ENCODE measurements at places on chromosomes 6 and 20. TPM values are rescaled to one million over a fixed set of nuclear protein-coding genes. Genes with fewer than 3 reads are reported as not detected.

Gene HLA-DRB5
- polyA plus RNA-seq, result 6.8 TPM

Gene MAS1
- polyA plus RNA-seq, result 0.06 TPM

Gene BANF2
- polyA plus RNA-seq, result not detected

Gene FAM162B
- polyA plus RNA-seq, result 90.6 TPM

DNA sequence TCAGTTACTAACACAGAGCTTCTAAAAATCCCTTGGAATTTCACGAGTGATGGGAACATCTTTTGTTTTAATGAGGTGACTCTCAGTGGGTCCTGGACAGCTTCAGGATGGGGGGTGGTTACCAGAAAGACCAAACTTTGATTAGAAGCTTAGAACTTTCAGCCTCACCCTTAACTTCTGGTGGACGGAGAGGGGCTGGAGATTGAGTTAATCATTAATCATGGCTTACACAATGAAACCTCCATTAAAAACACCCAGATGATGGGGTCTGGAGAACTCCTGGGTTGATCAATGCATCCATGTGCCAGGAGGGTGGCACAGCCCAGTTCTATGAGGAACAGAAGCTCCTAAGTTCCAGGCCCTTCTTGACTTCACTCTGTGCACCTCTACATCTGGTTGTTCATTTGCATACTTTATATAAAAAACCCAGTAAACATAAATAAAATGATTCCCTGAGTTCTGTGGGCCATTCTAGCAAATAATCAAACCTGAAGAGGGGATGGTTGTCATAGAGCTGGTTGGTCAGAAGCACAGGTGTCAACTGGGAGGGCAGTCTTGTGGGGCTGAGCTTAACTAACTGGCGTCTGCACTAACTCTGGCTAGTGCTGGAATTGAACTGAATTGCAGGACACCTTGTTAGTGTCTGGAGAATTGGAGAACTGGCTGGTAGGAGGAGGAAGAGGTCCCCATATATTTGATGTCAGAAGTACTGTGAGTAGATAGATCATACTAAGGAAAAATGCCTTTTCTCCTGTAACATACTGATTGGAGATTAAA is 10.3 kb downstream of the RMND1 start:
- DNase-seq, result no peak

DNA sequence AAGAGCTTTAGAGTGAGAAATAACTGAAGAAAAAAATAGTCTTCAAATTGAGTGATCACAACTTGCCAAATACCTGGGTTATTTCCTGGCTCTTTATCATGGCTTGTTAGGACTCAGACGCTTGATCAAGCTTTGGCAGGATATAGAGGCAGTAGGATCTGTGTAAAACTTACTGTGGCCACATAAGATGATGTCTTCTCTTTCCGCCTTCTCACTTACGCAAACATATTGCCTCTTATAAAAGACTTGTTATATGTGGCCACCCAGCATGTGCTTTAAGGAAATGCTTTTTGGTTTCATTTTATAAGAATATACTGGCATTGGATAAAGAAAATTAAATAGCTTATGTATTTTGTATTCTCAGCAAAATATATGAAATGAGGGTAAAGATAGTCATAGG is 101.8 kb upstream of the AKIRIN2 start:
- DNase-seq, result no peak

DNA sequence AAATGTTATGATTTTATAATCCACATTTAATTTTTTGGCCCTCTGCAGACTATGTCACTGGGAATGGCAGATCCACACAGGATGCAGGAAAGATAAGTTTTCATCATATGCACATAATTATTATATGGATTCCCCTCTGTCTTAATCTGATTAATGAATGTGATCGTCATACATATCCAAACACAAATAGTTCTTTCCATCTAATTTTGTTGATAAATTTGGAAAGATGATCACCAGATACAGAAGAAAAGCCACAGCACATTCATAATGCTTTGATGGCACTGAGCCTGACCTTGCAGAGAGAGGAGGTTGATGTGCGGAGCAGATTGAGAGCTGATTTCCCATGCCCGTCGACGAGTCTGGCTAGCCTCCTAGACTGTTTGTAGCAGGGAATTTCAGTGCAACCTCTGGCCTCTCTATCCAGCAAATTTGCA is 471.5 kb downstream of the EPM2A start:
- DNase-seq, result no peak

DNA sequence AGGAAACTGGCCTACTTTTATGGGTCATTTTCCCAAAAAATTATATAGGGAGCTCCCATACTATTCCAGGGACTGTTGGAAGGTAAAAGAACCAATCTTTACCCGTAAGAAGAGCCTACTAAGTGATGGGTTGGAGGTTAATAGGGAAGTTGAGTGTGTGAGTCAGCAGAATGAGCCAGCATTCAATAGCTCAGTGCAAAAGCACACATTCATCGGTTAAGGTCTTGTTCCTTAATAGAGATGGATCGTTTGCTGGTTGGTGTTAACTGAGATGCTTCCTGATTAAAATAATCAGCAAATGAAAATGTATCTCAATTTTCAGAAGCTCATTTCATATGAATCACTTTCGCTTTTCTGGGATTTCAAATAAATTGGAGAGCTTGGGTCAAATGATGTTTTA is 115.3 kb upstream of the MRPS10 start:
- DNase-seq, result no peak

- DNase-seq, result no peak
Observed at GRCh38 chr20:3659492-3660261, 3.5 kb downstream of the GFRA4 start.

DNA sequence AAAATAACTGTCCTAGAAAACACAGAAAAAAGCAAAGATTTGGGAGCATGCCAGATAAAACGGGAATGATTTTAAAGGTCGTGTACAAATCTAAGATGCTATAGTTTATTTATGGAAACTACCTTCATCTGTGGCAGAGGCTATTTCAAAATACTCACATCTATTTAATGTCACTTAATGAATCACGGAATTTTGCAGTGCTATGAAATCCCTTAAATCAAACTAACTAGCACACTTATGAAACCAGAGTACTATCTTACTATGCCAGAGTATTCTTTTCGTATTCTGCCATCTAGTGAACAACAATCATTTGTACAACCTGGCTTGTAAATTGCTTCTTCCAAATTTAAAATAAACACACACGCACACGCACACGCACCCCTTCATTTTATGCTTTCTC is 77.9 kb upstream of the BMP5 start:
- DNase-seq, result no peak

- no peak for DNase-seq
Observed at GRCh38 chr6:33985947-33986346, 159.9 kb downstream of the GRM4 start.

DNA sequence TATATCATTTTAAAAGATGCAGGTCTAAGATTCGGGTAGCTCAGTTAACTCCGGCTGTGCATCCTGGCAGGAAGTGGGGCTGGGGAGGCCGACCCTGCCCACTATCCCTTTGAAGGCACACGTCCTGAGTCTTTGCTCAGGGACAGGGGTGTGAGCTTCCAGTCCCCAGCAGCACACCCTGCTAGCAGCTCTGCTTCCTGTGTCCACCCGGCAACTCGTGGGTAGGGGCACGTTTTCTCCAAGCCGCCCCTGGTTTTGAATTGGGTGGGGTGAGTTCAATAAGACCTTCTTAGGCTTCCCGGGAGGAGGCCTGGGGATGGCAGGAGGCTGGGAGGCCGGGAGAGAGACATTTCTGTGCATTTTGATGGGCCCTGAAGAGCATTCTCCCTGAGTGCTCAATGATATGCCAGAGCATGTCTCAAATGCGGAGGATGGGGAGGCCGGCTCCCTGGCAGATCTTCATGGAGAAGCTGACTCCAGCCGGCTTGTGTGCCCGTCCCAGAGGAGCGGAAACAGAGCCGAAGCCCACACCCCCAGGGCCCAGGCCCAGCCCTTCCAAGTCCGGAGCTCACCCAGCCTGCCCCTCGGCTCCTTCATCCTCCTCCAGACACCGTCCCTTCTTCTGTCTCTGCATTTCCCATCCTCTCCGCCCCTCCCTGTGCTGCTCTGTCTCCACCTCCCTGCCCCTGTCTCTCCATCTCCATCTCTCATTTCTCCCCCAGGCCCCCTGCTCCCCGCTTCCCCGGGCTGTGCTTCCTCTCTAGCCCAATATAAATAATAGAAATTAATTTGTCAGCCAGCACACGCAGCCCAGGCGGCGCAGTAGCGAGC is 36.3 kb upstream of the ZFAND3 start:
- DNase-seq, result peak; percentile 36

- DNase-seq, result no peak
Observed at GRCh38 chr20:48659858-48660257, 167.9 kb downstream of the PREX1 start.

DNA sequence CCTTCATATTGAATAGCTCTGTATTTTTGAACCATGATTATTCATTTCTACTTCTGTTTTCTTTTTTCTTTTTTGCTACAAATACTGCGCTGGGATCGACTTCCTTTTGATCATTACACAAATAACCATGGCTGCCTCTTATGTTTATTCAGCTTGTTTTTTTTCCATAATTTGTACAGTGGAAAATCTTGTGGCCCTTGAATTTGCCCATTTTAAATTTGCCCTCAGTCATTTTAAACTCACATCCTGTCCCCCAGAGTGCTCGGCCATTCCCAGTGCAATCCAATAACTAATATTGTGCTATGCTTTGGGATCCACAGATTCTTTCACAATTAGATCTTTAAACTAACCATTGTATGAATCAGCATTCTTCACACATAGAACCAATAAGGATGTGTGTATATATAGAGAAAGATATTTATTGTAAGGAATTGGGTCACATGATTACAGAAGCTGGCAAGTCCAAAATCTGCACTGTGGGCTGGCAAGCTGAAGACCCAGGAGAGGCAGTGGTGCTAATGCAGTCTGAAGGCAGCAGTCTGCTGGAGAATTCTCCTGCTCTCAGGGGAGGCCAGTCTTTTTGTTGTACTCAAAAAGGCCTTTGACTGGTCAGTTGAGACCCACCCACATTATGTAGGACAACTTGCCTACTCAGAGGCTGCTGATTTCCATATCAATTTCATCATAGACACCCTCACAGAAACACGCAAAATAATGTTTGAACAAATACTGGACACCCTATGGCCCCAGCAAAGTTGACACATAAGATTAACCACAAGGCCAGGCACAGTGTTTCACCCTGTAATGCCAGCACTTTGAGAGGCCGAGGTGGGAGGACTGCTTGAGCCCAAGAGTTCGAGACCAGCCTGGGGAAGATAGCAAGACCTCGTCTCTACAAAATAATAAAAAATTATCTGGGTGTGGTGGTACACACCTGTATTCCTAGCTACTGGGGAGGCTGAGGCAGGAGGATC is 147.1 kb downstream of the MTHFD1L start:
- no peak for DNase-seq
